ENCODE measurements at places on chromosomes 16 and 17.

DNA sequence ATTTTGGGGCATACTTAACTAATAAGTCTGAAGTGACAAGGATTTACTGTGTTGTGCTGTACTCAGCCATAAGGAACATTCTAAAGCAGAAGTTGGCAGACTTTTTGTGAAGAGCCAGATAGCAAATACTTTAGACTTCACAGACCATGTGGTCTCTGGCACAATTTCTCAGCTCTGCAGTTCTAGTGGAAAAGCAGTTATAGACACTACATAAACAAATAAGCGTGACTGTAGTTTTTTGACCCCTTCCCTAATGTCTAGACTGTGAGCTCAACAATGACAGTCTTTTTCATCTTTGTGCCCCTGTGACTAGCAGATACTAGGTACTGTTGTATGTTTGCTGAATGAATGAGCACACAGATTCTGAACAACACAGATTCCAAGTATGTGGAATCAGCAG is 4.9 kb downstream of the RPAIN start:
- no peak for DNase-seq

GRCh38 chr17:44314524-44314868 is 6.1 kb downstream of the RUNDC3A start:
- no peak for DNase-seq

GRCh38 chr17:58527306-58527705 is 12.9 kb upstream of the MTMR4 start:
- no peak for DNase-seq

DNA sequence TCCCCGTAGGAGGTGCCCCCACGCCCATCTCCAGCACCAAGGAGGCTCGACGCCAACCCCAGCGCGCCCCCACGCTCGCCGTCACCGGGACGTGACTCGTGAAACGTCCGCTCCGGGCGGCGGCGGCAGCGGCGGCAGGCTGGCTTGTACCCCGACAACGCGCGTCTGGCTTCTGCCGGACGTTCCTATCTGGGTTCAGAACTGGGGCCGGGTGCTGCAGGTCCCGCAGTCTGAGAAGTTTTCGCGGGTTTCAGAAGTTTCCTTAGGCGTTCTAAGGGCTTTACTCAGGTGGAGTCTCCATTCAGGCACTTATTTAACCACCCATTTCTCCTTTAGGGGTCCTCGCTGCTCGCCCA is 672 bp upstream of the ALKBH5 start:
- DNase-seq, result peak; percentile 80

DNA sequence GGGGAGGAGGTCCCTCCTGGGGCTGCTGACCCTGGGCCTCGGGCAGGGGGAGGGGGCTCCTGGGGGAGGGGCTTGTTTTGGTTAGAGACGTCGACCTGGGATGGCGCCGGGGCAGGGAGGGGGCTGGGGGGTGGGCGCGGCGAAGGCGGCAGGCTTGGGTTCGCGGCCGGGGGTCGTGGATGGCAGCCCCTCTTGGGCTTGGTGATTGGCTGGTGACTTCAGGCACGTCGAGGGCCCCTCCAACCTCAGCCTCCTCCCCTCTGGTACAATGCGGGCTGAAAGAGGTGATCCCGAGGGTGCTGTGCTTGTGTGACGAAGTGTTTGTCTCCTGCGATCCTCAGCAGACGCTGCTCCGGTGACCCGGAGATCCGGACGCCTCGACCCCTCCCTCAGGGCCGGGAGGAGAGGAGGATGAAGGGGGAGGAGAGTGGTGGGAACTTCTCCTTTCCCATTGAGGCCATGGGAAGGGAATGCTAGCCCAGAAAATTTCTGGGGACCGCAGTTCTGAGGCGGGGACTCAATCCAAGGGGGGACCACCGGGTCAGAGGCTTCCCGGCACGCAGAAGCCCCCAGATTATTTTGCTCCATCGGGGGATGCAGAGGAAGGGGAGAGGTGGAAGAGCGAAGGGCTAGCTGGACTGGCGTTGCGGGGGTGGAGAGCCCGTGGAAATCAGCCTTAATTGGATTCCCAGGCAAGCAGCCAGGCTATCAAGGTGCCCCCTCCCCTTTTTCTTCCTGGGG is 43.9 kb downstream of the RAI1 start:
- DNase-seq, result no peak

DNA sequence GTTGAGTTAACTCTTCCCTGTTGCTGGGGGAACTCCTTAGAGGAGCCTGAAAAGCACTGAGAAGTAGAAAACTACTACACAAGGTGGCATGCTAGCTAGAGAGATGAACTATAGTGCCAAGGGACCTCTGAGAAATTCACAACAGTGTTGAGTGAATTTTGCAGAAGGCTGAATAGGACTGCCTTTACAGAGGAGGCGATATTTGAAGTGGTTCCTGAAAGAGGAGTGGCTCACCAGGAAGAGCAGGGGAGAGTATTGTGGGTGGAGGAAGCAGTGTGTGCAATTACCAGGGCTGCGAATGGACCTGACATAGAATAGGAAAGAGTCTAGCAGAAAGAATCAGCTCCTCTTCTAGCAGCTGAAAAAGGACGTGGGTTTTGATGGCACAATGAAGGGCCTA is 66.4 kb downstream of the CDK5R1 start:
- DNase-seq, result no peak

- no peak for DNase-seq
Measured at GRCh38 chr16:48559462-48560211, 50.3 kb downstream of the N4BP1 start.

DNA sequence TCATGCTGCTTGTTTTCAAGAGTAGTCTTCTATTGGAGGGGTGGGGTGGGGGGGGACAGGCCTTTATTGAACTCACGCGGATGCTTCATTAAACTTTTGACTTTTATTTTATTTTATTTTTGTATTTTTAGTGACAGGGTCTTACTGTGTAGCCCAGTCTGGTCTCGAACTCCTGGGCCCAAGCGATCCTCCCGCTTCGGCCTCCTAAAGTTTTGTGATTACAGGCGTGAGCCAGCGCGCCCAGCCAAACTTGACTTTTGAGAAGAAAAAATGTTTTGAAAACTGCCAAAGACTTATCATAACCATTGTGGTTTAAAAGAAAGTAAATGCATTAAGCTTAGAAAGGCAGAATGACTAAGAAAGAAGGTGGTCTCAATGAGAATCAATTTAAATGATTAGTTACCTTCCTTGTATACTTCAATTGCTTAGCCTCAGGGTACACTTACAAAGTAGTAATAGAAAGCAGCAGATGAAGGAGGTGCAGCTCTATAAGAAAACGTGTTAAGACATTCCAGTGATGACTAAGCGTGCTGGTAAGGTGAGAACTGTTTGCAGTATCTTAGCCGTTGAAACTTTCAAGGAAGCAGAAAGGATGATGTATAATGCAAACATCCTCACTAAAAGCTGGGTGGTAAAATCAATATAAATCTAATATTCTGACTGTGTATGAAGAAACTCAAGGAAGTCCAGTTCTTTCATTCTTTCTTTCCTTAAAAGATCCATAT is 1.2 kb downstream of the AP2B1 start:
- no peak for DNase-seq

GRCh38 chr17:11412654-11413053 is 171.6 kb downstream of the SHISA6 start:
- DNase-seq, result no peak

- DNase-seq, result no peak
Measured at GRCh38 chr17:56910509-56911235, 3.2 kb downstream of the TRIM25 start.

- DNase-seq, result no peak
Measured at GRCh38 chr16:57661936-57662906, 5.9 kb upstream of the ADGRG3 start.

- DNase-seq, result no peak
Measured at GRCh38 chr16:65306722-65307121, 184.9 kb upstream of the CDH11 start.

DNA sequence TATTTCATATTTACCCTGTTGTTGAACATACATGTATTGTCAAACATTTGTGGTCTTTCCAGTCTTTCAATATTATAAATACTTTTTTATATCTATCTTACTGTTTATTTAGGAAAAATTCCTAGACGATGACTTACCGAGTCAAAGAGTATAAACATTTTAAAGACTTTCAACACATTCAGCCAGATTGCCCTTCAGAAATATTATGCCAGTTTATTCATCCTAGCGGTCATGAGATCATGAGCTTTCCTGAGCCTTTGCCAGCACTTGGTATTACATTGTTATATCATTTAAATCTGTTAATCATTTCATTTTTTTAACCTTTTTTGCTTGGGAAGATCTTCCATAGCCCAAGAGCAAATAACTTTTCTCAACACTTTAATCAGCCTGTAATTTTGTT is 197.4 kb downstream of the SPECC1 start:
- no peak for DNase-seq

- no peak for DNase-seq
Measured at GRCh38 chr16:56477096-56477878, 25.9 kb downstream of the OGFOD1 start.

DNA sequence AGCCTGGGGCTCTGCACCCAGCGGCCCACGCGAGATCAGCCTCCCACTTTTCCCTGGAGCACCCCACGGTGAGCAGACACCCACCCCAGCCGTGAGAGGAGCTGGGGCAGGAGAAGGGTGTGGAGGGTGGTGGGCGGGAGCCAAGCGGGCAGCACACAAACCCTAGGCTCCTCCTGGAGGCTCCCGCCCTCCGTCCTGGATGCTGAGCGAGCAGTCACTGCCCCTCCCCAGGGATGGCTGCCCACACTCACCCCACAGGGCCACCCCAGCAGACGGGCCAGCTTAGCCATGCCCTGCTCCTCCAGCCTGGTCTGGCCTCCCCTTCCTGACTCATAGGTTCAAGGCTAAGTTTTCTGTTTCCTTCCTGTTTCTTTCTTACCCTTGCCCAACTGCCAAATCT is 15.7 kb upstream of the ABCC3 start:
- no peak for DNase-seq

GRCh38 chr16:54347961-54348360 is 61.4 kb upstream of the IRX3 start:
- DNase-seq, result no peak

DNA sequence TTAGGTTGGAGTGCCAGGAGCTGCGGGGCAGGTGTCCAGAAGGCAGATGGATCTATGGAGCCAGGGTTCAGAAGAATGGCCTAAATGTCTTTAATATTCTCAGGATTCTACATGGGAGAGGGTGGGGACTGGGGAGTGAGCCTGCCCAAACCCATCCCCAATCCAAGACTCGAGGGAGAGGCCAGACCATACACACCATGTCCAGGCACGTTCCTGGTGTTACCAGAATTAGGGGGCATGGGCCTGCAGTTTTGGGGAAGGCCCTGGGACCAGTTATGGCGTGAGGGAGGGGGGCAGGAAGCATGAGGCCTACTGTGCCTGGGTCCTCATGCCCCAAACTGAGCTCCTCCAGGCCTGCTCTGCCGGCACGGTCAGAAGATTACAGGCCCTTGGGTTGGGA is 1.9 kb downstream of the TAX1BP3 start:
- DNase-seq, result no peak

GRCh38 chr17:14011740-14012405 is 57.4 kb upstream of the COX10 start:
- no peak for DNase-seq

- no peak for DNase-seq
Measured at GRCh38 chr17:3959295-3959899, 4.8 kb downstream of the ATP2A3 start.

DNA sequence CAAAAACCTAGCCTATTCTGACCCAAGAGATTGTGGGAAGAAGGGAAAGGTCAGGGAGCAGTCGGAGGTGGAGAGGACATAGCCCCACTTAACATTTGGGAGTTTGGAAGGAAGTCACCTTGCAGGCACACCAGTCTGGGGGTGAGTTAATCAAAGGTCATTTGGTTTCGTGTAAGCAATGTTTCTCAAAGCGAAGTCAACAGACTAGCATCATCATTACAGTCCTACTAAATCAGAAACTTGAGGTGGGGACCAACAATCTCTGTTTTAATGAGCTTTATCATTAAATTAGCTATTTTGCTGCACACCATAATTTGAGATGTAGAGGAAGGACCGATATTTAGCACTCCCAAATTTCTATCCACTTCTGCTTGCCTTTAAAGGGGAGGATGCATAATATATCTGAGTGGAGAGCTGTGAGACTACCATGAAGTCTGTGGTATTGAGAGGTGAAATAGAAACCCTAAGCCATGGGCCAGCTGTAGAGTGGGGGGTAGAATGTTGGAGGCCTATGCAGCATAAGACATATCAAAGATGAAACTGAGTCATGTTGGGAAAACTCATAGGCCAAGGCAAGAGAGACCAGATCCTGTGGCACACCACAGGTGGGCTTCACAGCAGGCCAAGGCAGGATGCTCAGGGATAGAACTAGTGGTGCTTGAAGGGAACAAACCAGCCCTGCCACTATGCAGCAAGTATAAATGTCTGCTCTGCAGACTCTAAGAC is 141.7 kb upstream of the ANKFN1 start:
- DNase-seq, result no peak

DNA sequence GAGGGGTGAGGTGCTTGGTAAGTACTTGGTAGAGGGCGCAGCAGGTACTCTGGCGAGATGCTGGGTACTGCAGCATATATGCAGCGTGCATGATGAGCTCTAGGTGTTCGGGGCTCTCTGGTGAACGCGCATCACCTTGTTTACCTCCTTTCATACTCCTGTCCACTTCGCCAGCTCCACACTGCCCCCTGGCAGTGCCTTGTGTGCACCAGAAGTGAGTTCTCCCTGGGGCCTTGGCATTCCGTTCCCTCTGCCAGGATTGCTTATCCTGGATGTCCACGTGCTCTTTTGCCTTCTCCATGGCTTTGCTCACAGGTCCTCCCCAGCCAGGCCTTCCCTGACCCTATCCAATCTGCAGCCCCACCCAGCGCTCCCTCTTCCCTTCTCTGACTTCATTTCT is 154.2 kb downstream of the MRM1 start:
- DNase-seq, result no peak

DNA sequence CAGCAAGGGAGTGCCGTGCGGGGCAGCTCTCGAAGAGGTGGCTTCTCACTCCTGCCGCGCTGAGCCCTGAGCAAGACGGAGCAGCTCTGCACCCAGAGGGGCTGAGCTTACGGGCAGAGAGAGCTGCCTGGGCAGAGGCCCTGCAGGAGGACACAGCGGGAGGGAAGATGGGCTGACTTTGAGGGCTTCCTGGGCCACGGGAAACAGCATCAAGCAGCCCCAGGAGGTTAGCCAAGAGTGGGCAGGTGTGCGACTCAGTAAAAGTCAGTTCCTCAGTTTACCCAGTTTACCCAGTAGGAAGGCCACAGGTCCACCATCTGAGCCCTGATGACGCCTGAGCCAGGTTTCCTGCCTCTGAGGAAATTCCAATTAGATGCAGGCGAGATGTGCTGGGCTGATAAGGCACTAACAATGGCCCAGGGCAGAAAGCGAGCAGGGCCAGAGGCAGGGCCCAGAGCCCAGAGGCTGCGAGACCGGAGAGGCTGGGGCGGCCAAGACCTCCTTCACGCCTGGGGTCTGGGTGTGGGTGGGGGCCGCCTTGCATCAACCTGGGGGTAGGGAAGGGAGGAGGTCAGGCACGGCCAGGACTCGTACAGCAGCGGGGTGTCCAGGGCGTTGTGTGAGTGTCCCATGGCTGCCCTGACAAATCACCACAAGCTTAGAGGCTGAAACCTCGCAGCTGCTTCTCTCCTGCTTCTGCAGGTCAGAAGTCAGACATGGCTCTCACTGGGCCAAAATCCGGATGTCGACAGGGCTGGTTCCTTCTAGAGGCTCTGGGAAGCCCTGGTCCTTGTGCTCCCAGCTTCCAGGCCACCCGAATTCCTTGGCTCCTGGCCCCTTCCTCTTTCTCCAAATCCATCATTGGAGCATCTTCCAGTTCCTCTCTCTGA is 32.0 kb upstream of the CIBAR2 start:
- no peak for DNase-seq

GRCh38 chr16:71499775-71500364 is 10.7 kb upstream of the ZNF19 start:
- DNase-seq, result no peak

- DNase-seq, result no peak
Measured at GRCh38 chr17:34717092-34717491, 137.7 kb downstream of the TMEM132E start.

All from stimulated activated CD4-positive, alpha-beta T cell treated with anti-CD3 and anti-CD28 coated beads, Interleukin-1b, Interleukin-23, amount 100 ng/mL, for 24 hours (primary cell).